ENCODE measurements at places on chromosomes 5 and 9. TPM values are rescaled to one million over a fixed set of nuclear protein-coding genes. Genes with fewer than 3 reads are reported as not detected.
A peak's percentile ranks its signal among the peaks of the same experiment; 100 is the strongest.

DNA sequence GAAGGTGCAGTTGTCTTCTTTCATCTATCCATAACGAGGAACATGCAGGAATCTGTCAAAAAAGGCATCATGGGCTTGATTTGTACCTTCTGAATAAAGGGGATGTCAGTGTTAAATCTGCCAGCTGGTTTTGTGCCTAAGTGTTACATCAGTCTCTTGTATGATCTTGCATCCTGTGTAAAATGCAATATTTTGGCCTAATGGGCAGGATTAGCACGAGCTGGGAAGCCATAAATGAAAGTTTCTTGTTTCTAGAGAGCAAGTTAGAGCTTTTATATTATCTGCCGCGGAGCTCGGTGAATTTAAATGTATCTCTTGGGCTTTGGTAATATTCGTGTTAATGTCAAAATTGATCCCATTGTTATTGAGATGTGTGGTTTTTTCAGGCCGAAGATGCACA, 526.1 kb upstream of the WWC1 start:
- H3K27ac ChIP-seq, result no peak overlapping the region
- no peaks in the 10 kb centered on the region for H3K27me3 ChIP-seq

DNA sequence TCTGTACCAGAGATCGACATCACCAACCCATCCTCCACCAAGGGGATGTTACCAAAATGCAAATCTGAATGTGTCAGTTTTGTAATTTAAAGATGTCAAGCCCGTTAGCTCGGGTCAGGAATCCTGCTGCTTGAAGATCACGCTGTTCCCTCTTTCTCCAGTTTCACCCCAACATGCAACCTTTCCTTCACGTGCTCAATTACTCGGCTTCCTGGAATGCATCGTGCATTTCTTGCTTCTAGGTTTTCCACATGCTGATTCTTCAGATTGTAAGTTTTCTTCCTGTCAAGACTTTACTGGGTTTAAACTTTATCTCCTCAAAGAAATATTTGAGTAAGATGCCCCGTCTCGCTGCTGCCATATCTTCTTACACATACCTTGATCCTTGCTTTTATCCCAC, 209.5 kb upstream of the SNX2 start:
- DNase-seq, result no peak
- H3K36me3 ChIP-seq, result no peaks in the 10 kb centered on the region
- H3K4me3 ChIP-seq, result no peak overlapping the region
- no peak overlapping the region for H3K27ac ChIP-seq
- H3K27me3 ChIP-seq, result no peaks in the 10 kb centered on the region

GRCh38 chr5:1762121-1762882, 37.3 kb downstream of the MRPL36 start:
- no peak overlapping the region for H3K4me3 ChIP-seq
- no peak for DNase-seq
- H3K27ac ChIP-seq, result no peak overlapping the region
- no peaks in the 10 kb centered on the region for H3K27me3 ChIP-seq
- no peaks in the 10 kb centered on the region for H3K36me3 ChIP-seq

- no peak for DNase-seq
- peaks cover 4% of the 10 kb centered on the region for H3K36me3 ChIP-seq
- peak overlapping the region; percentile 1 for H3K27ac ChIP-seq
Measured at GRCh38 chr5:32283539-32284377, 29.0 kb downstream of the MTMR12 start.

- DNase-seq, result no peak
- 0 out of 2 replicates have a peak, but pooled peaks cover 4% of the 10 kb centered on the region for H3K36me3 ChIP-seq
- H3K4me1 ChIP-seq, result no peaks in the 10 kb centered on the region
- H3K27me3 ChIP-seq, result no peaks in the 10 kb centered on the region
- no peak overlapping the region for H3K27ac ChIP-seq
- no peak overlapping the region for H3K4me3 ChIP-seq
Measured at GRCh38 chr5:181140766-181141165, 6.6 kb upstream of the OR2V2 start.

DNA sequence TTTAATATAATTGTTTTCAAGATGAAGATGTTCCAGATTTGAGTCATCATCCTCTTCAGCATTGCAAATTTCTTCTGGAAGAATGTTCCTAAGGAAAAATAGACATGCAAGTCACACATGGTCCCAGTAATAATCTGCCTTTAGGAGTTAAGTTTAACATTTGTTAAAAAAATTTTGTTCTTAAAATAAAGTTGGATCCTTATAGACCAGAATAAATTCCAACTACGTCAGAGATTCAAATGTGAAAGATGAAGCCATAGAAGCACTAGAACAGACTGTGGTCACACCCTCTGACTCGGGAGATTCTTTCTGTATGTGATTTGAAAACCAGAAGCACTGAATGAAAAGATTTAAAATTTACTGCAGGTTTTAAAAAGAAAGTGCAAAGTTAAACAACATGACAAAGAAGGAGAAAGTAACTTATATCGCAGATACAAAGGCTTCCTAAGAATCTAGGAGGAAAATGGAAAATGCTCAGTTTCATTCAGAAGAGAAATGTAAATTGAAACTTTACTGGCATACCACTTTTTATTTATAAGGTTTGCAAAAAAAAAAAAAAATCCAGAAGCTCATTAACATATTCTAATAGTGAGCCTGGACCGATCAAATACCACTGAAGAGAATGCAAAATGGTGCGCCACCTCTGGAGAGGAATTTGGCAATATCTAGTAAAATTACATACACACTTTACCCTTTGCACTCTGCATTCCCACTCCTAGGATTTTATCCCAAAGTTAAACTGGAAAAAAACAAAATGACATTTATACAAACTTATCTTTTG, 14.3 kb upstream of the ASPN start:
- H3K27me3 ChIP-seq, result no peaks in the 10 kb centered on the region
- H3K27ac ChIP-seq, result no peak overlapping the region
- no peak for DNase-seq
- no peaks in the 10 kb centered on the region for H3K4me1 ChIP-seq

DNA sequence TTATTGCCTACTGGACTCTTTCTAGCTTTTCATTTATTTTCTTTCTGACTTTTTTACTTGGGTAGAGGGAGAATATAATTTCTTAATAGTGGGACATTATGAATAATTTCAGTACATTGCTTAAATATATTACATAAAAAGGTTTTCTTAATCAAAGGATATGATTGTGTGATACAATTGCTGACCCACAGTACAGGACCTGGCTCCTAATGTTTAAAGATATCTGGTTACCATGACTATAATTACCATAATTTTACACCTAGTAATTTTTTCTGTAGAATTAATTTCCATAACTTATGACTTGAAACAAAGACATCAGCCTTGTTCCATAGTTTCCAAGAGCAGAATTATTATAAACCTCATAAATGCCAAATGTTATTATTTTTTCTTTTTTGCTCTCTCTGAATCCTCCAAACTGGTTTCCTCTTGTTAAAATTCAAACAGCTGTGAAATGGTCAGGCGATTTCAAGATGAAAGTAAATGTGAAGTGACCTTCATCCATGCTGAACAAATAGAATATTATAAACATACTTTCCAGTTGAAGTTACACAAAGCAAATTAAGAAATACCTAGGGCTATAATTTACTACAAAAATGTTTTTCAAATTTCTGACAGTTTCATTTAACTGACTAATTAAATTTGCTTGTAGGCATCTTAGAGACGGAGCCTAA, 301.2 kb upstream of the TYRP1 start:
- H3K27ac ChIP-seq, result no peak overlapping the region
- no peaks in the 10 kb centered on the region for H3K27me3 ChIP-seq
- H3K4me1 ChIP-seq, result no peaks in the 10 kb centered on the region
- no peak overlapping the region for H3K4me3 ChIP-seq
- no peaks in the 10 kb centered on the region for H3K36me3 ChIP-seq
- DNase-seq, result no peak

DNA sequence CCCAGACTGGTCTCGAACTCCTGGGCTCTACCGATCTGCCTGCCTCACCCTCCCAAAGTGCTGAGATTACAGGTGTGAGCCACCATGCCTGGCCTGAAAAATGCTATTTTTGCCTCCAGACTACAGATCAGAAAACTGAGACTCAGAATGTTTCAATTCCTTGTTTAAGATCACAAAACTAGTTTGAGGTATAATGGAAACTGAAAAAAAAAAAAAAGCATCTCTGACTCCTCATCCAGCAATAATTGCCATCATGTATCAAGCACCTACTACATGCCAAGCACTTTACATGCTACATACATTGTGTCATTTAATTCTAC, 35.6 kb downstream of the PLAC8L1 start:
- H3K27me3 ChIP-seq, result peaks cover 25% of the 10 kb centered on the region
- no peak overlapping the region for H3K4me3 ChIP-seq
- DNase-seq, result no peak
- H3K4me1 ChIP-seq, result peaks cover 22% of the 10 kb centered on the region
- no peak overlapping the region for H3K27ac ChIP-seq

GRCh38 chr5:105677291-105677690, 1993.4 kb downstream of the EFNA5 start:
- no peak overlapping the region for H3K27ac ChIP-seq
- no peaks in the 10 kb centered on the region for H3K27me3 ChIP-seq
- no peak for DNase-seq
- H3K36me3 ChIP-seq, result no peaks in the 10 kb centered on the region

GRCh38 chr9:93098236-93098946, 2.4 kb downstream of the CARD19 start:
- no peak overlapping the region for H3K4me3 ChIP-seq
- no peak for DNase-seq
- peaks cover 8% of the 10 kb centered on the region for H3K27me3 ChIP-seq
- H3K4me1 ChIP-seq, result 0 out of 2 replicates have a peak, but pooled peaks cover 3% of the 10 kb centered on the region
- no peak overlapping the region for H3K27ac ChIP-seq

DNA sequence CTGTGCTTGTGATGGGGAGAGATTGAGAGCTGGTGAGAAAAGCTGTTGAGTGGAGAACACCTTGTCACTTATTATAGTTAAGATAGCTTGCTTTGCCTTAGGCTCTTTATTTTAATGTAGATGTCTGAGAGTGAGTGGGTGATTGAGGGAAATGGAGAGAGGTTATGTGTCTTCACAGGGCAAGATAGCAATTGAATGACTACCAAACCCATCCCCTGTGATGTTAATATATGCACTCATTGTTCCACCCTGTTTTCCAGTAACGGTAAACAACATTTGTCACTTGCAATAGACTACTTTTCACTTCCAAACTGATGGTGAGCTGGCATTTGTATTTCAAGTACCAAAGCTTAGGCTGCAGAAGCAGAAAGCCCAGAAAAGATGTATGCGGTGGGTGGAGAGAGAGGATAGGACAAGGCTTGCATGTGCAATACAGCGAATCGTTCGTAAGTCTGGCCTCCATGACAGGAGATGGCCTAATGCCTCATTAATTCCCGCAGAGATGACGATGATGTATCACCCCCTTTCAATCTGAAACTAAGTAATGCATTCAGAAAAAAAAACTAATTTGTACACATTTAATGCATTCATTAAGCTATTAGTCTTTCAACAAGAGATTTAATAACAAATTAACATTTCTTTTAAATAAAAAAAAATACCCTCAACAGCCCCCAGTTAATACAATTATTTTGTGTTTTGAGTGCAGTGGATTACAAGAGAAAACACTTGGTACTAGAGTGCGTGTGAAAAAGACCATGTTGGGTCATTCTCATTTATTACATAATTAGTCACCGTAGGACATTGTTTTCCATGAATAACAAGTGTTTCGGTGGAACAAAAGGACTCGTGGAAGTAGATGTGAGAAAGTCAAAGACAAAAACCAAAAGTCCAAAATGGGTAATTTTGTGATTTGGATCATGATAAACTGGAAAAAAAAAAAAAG, 699.0 kb downstream of the BRINP1 start:
- peak overlapping the region; percentile 46 for H3K27ac ChIP-seq
- H3K4me3 ChIP-seq, result no peak overlapping the region
- H3K27me3 ChIP-seq, result no peaks in the 10 kb centered on the region
- DNase-seq, result peak; percentile 2
- peaks cover 23% of the 10 kb centered on the region for H3K4me1 ChIP-seq

DNA sequence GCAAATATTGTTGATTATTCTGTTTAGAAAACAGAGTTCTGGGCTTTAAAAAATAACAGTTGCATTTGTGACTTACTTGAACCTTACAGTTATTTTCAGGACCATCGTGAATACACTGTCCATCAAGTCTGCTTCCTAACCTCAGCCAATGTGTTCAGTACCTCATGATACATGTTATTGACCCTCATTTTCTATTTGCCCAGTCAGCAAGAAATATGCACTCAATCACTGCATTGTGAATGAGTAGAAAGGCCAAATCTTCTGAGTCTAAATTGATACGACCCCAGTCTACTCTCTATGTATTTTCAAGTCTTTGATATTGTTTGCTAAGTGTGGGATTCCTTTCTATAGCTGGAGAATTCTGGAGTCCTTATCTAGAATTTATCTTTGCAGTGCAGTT, 156.2 kb downstream of the RAB3C start:
- H3K36me3 ChIP-seq, result no peaks in the 10 kb centered on the region
- no peak for DNase-seq
- H3K4me1 ChIP-seq, result peaks cover 7% of the 10 kb centered on the region
- no peak overlapping the region for H3K27ac ChIP-seq

DNA sequence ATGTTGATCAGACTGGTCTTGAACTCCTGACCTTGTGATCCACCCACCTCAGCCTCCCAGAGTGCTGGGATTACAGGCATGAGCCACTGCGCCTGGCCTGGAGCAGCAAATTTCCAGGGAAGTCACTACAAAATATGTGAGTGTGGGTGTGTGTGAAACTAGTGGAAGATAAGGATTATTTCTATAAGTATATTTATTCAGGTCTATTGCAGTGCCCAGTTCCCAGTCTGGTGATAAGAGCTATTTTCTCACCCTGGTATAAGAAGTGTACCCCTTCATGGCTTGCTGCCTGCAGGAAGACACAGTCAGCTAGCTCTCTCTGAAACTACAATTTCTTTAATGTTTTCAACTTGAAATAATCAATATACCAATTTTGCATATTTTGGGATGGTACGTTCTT, 37.1 kb downstream of the TARS1 start:
- peaks cover 21% of the 10 kb centered on the region for H3K4me1 ChIP-seq
- DNase-seq, result no peak
- H3K27me3 ChIP-seq, result no peaks in the 10 kb centered on the region
- peaks cover 29% of the 10 kb centered on the region for H3K36me3 ChIP-seq
- no peak overlapping the region for H3K27ac ChIP-seq

- H3K27me3 ChIP-seq, result peaks cover 18% of the 10 kb centered on the region
- peaks cover 4% of the 10 kb centered on the region for H3K4me1 ChIP-seq
- no peak overlapping the region for H3K4me3 ChIP-seq
- H3K27ac ChIP-seq, result no peak overlapping the region
- no peaks in the 10 kb centered on the region for H3K36me3 ChIP-seq
- DNase-seq, result no peak
Measured at GRCh38 chr9:126144603-126145456, 181.8 kb upstream of the MVB12B start.

GRCh38 chr5:150710165-150710564, 9.3 kb upstream of the RBM22 start:
- H3K27ac ChIP-seq, result no peak overlapping the region
- DNase-seq, result peak; percentile 23
- H3K36me3 ChIP-seq, result peaks cover 11% of the 10 kb centered on the region
- H3K27me3 ChIP-seq, result no peaks in the 10 kb centered on the region

Gene PPP3R2
- not detected for polyA plus RNA-seq

Gene INSL4
- polyA plus RNA-seq, result not detected

Gene SOX30
- polyA plus RNA-seq, result 0.43 TPM

Gene MYORG
- 1.3 TPM for polyA plus RNA-seq

Gene ADAM19
- polyA plus RNA-seq, result 9.1 TPM

Gene ARL10
- 2.5 TPM for polyA plus RNA-seq

Gene FAM78A
- 0.75 TPM for polyA plus RNA-seq

Gene DBH
- polyA plus RNA-seq, result 0.26 TPM

Gene PRSS3
- polyA plus RNA-seq, result 3.4 TPM

Gene ARSI
- polyA plus RNA-seq, result 0.99 TPM

Gene PRLR
- 0.31 TPM for polyA plus RNA-seq
